ENCODE measurements at places on chromosomes 12 and 14.

DNA sequence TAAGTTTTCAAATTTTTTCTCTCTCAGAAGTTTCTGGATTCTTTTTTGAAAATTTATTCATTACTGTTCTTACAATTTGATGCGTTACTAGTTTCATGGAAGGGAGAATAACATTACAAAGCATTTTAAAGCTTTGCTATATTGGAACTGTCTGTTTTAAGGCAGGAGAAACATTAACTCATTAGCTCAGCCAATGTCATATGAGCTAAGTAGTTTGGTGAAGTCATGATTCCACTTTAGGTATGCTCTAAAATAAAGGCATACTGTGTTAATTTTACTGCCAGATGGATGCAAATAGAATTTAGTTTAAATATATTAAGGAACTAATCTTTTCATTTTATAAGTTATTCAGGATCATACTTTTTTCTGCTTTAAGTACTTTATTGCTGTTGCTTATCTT, 46.0 kb downstream of the ARID2 start:
- no peak for DNase-seq

DNA sequence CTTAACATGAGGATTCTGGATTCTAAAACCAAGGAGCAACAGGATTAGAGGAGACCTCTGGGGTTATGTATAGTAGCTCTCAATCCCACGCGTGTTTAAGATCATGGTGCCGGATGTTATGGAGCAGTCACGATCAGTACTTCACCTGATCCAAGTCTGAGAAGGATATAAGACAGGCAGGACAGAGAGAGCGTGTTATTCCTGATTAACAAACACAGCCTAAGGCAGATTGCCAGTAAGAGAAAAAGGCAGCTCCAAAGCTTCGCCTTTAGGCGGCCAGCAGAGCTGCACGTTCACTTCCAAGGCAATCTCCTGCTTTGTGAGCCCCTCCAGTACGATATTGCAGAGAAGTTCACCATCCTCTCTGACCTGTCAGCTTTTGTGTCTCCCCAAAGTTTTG, 5.5 kb downstream of the SETD3 start:
- DNase-seq, result no peak

- no peak for DNase-seq
Measured at GRCh38 chr12:97560350-97560749, 97.7 kb downstream of the RMST start.

GRCh38 chr14:79570648-79571047, 640.7 kb downstream of the DIO2 start:
- no peak for DNase-seq

GRCh38 chr12:93039062-93039461, 110.0 kb upstream of the EEA1 start:
- no peak for DNase-seq

DNA sequence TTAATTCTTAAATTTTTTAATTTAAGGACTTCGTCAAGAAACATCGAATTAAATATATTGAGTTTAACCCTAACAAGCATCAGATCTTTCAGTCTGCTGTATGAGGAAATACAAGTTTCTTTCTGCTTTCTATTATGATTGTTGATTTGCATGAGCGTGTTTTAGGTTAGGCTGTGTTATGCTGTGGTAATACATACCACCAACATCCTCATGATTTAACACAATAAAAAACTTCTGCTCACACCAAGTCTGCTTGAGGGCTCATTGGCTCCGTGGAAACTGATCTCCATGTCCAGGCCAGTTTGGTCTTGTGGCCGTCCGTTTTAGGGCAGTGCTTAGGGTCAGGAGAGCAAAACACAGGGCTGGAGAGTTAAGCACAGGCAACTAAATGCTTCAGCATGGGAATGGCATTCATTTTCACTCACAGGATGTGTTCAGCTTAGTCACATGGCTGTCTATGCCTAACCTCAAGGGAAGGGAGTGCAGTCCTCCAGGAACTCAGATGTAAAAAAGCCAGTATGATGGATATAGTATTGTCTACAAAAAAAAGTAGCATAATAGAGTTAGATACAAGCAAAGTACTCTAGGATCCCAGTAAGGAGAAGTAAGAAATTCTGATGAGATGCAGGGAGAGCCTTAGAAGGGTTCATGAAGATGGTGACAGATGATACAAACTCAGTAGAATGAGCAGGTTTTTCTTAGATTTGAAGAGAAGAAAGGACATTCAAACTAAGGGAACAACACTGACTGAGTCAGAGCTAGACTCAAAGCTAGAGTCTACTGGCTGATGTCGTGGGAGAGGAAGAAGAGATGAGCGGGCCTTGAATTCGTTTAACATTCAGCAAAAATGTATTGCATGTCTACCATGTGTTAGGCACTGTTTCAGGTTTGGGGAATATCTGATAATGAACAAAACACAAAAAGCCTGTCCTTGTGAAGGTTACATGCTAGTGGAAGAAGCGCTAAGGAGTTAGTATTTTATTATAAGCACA, 16.3 kb downstream of the MARK3 start:
- DNase-seq, result peak; percentile 44

DNA sequence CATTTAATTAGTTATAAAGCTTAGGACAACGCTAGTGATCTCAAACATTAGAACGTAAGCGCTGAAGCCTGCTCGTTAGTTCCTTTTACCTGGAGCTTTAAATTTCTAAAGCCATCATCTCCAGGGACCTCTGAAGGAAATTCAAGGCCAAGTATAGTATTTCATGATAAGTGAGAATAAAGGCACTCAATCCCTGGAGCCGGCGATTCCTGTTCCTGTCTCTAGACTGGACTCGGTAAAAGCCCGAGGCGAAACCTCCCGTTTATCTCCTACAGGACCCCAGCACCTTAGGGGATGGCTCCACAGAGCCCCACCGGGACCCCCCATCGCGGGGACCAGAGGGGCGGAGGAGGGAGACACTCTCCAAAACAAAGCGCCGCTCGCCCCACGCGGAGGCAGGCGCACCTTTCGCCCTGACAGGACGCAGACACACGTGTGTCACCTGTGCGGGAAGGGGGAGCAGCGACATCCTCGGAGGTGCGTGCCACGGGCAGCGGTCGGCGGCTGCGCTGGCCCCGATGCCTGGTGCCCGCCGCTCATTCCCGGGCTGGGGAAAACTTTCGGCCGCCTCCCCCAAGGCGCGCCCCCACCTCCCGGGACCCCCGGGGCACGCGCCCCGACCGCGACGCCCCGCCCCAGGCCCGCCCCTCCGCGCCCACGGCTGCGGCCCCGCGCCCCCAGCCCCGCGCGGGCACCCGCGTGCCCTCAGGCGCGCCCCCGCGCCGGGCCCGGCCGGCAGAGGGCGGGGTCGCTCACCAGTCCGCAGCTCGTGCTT, 678 bp downstream of the RPS6KA5 start:
- DNase-seq, result peak; percentile 8

- DNase-seq, result peak; percentile 34
Measured at GRCh38 chr14:106268013-106268727, 741.8 kb downstream of the TMEM121 start.

DNA sequence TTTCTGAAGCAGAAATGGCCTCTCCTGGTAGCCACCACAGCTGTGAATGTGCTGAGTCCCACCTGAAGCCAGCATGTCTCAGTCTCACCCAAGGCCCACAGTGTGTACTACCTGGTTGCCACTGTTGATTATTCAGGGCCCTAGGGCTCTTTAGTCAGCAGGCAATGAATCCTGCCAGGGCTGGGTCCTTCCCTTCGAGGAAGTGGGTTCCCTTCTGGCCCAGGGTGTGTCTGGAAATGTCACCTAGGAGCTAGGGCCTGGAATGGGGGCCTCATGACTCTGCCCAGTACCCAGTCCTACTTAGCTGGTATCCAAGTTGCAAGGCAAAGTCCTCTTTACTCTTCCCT, 207.4 kb downstream of the SYNE2 start:
- no peak for DNase-seq

GRCh38 chr12:120462099-120462640, 7.4 kb downstream of the SRSF9 start:
- DNase-seq, result no peak

- no peak for DNase-seq
Measured at GRCh38 chr14:69395929-69396328, 2.2 kb downstream of the ERH start.

DNA sequence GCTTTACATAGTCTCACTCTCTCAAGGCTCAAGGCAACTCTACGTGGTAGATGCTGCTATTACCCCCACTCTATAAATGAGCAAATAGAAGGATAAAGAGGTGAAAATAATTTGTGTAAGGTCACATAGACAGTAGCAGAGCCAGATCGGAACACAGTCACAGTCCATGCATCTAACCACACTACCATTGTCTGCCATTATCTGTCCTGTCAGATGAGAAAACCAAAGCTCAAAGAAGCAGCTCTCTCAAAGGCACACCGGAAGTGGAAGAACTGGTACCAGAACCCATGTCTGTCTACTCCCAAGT, 134.4 kb upstream of the NUDT4 start:
- DNase-seq, result no peak

- DNase-seq, result no peak
Measured at GRCh38 chr12:114414031-114414865, 8.3 kb upstream of the TBX5 start.

DNA sequence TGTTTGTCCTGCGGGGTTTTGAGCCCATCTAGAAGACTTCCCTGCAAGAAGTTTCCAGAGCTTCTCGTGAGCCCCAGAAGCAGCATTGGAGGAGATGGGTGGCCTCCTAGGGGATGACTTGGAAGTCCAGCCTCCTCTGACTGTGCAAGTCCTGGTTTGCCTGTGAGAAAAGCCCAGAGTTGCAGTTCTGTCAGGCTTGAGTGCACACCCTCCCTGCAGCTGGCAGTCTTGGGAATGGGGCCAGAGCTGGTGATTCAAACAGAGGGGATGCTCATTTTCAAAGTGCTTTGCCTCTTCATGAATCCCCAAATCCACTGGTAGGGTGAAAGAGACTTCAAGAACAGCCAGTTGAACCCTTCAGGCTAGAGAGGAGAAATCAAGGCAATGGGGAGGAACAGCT, 3.9 kb upstream of the PPP1R1A start:
- DNase-seq, result no peak

DNA sequence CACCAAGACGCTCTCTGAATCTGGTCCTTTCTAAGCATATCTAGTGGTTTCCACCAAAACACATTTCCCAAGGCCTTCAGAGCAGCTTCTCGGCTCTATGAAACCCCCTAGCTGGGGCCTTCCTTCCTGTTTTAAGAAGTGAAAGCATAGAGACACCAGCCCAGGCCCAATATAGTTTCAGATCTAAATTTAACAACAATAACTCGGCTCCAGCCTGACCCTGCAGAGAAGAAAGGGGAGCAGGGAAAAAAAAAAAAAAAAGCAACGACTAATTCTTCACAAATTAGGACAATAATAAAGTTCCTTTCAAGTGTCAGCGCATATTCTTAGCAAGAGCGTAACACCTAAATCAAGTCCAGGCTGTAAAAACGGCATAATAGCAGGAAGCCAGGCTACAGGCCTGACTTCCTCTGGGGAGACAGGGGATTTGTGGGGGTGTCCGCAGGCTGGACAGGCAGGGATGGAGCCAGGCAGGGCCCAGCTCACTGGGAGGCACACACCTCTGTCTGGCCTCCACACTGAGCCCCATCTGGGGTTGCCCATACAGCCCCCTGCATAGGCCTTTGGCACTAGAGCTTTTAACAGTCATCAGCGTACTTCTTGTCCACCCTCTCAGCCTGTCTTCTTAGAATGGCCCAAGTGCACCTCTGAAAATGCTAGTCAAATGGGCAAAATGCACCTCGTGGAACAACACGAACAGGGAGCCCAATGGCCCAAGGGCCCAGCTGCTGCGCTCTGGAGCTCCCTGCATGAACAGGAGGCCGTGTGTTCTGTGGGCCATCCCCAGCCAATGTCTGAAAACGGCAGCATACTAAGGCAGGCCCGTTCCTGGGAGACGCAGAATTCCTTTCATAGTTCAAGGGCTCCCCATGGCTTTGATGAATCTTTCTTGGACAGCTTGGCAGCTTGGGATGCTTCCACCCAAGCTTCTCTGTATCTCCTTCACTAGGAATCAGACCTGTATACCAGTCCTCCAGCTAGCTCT, 772.9 kb downstream of the MED13L start:
- peak; percentile 24 for DNase-seq

DNA sequence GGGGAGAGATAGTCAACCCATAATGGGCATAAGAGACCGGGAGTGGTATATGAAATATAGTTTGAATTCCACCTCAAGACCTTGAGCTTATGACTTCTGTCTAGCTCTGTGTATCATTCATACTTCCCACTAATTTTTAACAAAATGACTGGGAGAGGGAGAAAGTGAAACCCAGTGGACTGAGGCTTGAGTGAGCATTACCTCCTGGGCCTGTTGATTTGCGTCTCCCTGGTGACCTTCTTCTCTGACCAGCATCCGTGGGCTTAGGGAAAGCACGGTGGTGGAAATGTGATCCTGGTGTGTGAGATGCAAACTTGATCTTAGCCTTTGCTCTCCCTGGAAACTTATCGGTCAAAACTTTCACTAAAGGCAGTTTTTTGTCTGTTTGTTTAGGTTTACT, 207.9 kb upstream of the BCL2L14 start:
- peak; percentile 91 for DNase-seq

DNA sequence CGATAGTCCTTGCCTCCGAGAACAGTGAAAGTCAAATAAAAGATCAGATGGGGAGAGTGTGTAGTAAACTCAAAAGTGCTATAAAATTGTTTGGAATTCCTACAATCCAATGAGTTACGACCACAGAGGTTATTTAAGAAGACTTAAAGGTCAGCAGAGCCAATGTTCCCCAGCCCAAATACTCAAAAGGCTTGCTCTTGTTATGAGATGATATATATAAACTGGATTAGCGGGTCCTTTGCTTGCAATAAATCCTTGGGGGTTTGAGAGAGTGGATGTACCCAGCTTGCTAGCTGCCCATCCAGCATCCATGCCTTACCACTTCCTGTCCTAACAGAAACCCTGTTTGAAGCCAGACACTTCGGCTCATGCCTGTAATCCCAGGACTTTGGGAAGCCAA, 29.0 kb upstream of the MED13L start:
- DNase-seq, result no peak

GRCh38 chr12:39395866-39396265, 47.1 kb downstream of the KIF21A start:
- DNase-seq, result no peak

DNA sequence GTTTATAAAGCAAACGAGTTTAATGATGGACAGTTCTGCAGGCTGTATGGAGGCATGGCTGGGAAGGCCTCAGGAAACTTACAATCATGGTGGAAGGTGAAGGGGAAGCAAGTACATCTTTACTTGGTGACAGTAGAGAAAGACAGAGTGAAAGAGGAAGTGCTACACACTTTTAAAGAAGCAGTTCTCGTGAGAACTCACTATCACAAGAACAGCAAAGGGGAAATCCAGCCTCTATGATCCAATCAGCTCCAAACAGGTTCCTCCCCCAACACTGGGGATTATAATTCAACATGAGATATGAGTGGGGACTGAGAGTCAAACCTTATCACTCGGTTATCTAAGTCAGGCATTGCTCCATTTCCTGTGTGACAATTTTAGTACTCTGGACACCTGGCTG, 189.9 kb upstream of the CNTN1 start:
- DNase-seq, result peak; percentile 41

- DNase-seq, result no peak
Measured at GRCh38 chr14:105486974-105487448, 325 bp downstream of the CRIP1 start.

GRCh38 chr14:55221968-55222367, 30.6 kb upstream of the DLGAP5 start:
- no peak for DNase-seq

- DNase-seq, result peak; percentile 61
Measured at GRCh38 chr12:122850695-122851350, 15.6 kb downstream of the HIP1R start.

- peak; percentile 38 for DNase-seq
Measured at GRCh38 chr14:35533357-35534207, at the start of gene INSM2. INSM2 (plus strand) TSS chr14:35534164; CDS start chr14:35534253, 89 bp downstream.

- DNase-seq, result no peak
Measured at GRCh38 chr12:113292091-113292490, 42.8 kb downstream of the SLC8B1 start.

All from inflammatory macrophage treated with lipopolysaccharide for 4 hours (primary cell).